ENCODE measurements at places on chromosomes 1 and 21. TPM values are rescaled to one million over a fixed set of nuclear protein-coding genes. Genes with fewer than 3 reads are reported as not detected.

Gene PLA2G2A
- not detected for total RNA-seq

Gene HMCN1
- total RNA-seq: 21.4 TPM

Gene SLC30A1
- 14.5 TPM for total RNA-seq

Gene CLDN17
- total RNA-seq: not detected

Gene ARHGEF16
- 34.9 TPM for total RNA-seq

Gene OR2T2
- total RNA-seq: not detected

Measured in SJSA1 (cell line).